ENCODE measurements at places on chromosomes 12 and 14.

GRCh38 chr12:97927977-97928376 is 465.4 kb downstream of the RMST start:
- no peak for DNase-seq

DNA sequence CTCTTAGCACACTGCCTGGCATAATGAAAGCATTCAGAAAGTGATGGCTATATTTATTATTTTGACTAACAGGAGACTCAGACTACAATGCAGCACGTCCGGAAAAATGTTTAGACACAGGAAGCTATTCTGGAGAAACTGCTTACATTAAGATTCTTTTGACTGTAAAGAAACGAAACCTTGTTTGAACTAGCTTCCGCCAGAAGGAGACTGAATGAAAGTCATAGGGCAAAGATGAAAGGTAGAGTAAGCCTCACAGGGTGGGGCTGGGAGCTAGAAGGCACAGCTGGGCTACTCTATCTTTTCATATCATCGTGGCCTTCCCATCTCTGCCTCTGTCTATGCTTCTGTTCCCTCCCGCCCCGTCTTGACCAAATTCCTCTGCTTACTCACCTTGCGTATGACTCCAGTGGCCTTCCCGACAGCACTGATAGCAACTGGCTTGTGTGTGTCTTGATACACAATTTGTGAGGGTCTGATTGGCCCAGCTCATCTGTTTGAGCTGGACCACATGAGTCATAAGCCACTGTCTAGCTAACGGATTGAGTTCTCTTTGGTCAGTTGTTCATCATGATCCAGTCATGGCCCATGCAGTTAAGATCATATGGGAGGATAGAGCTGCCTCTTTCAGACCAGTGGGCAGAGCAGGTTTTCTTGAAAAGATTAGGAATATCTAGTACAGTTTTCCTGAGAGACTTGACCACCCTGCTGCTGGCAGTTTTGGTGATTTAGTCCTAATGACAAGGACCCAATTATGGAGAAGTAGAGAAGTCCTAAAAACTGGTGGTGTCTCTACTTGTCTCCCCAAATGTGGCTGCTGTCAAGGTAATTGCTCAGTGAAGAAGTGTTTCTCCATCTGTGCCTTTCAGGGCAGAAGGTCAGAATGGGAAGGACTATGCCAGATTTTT is 151.5 kb upstream of the SLC38A2 start:
- DNase-seq: no peak

DNA sequence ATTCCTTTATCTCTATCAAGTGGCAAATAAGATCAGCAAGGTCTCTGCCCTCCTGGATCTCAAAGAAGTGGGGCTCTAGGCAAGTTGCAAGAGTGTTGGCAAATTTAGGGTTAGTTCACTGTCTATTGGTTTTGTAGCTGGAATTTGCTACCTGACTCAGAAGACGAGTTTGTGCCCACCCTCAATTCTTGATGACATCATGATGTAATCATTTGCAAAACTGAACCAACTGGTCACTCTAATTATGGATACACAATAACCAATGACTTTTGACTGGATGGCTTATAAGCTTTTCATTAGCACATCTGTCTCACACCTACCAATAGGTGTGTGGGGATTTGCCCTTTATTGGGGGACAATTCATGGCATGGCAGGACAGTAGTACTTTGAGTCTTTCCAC is 4.6 kb downstream of the TMEM233 start:
- DNase-seq: no peak

GRCh38 chr14:105205673-105206208 is 24.6 kb upstream of the NUDT14 start:
- DNase-seq: no peak

- no peak for DNase-seq
Observed at GRCh38 chr12:13566292-13566691, 369.8 kb downstream of the EMP1 start.

- DNase-seq: no peak
Observed at GRCh38 chr12:58434726-58435125, 485.6 kb downstream of the LRIG3 start.

GRCh38 chr12:4822572-4822971 is 87.1 kb upstream of the KCNA1 start:
- no peak for DNase-seq

DNA sequence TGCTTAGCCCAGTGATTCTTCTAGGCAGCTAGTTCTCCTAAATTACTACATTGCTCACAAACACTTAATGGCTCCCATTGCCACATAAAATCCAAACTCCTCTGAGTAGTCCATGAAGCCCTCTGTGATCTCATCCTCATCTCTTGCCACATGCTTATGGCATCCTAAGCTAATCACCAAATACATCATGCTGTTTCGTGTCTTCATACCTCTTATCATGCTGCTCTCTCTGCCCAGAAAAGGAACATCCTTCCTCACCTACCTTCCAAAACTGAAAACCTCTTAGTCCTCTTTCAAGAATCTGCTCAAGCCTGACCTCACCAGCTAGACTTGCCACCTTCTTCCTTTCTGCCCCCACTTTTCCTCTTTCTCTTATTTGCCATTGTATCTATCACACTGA is 108.5 kb downstream of the DUSP6 start:
- DNase-seq: no peak

- DNase-seq: no peak
Observed at GRCh38 chr12:128318341-128318740, 51.4 kb downstream of the TMEM132C start.

DNA sequence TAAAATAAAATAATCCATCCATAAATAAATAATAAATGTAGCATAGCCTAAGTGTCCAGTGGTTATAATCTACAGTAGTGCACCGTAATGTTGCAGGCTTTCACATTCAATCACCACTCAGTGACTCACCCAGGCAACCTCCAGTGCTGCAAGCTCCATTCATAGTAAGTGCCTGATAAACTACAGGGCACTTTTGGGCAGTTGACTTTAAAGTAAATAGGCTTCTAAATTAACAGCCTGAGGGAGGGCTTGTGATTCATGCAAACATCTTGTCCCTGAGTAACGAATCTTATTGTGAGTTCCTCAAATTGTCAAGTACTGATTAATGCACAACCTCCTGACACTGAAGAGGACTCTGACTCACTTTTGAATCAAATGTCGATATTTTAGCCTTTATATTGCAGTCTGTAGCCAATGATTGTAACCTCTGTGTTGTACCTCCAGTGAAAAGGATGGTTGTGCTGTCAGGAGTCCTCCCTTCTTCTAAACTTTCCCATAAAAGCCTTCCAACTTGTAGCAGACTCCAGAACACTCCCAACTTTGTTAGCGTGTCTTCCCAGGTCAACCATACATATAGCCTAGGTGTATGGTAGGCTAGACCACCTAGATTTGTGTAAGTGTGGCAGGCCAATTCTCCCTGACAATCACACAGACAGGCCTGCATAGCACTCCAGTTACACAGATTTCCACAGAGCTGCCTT is 55.0 kb upstream of the BICD1 start:
- DNase-seq: no peak

GRCh38 chr12:7175493-7175892 is 14.0 kb upstream of the PEX5 start:
- no peak for DNase-seq

DNA sequence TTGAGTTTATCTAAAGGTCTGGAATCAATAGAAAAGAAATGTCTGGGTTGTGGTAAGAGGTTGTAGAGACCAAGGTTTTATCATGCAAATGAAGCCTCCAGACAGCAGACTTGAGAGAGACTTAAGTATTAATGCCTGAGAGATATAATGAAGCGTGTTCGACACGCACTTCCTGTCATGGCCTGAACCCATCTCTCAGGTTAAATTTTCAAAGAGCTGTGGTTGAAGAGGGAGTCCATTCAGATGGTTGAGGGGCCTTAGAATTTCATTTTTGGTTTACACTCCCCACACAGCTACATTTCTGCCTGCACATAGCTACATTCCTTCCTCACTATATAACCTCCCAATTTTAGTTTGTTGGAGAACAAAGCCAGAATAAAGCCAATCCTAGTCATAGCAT is 10.1 kb upstream of the CLEC12A start:
- DNase-seq: no peak

GRCh38 chr12:105736498-105736897 is 402.3 kb downstream of the NUAK1 start:
- DNase-seq: no peak

GRCh38 chr12:18267427-18268099 is 6.2 kb downstream of the PIK3C2G start:
- DNase-seq: no peak

DNA sequence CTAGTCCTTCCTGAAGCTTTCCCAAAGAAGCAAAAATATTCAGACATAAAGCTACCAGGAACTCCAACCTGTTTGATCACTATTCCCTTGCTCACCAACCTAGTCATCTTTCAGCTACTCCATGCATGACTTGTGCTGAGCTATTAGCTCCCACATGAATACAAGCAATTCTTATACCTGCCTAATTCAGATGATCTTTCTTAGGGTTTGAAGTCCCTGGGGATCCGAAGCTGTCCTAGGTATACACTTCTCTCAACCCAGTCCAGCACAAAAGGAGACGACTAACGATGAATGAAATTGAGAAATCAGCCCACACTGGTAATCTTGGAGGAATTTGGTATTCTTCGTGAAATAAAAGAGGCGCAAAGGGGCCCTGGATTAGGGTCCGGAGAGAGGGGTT is 631 bp upstream of the PTGR2 start:
- peak; percentile 27 for DNase-seq

DNA sequence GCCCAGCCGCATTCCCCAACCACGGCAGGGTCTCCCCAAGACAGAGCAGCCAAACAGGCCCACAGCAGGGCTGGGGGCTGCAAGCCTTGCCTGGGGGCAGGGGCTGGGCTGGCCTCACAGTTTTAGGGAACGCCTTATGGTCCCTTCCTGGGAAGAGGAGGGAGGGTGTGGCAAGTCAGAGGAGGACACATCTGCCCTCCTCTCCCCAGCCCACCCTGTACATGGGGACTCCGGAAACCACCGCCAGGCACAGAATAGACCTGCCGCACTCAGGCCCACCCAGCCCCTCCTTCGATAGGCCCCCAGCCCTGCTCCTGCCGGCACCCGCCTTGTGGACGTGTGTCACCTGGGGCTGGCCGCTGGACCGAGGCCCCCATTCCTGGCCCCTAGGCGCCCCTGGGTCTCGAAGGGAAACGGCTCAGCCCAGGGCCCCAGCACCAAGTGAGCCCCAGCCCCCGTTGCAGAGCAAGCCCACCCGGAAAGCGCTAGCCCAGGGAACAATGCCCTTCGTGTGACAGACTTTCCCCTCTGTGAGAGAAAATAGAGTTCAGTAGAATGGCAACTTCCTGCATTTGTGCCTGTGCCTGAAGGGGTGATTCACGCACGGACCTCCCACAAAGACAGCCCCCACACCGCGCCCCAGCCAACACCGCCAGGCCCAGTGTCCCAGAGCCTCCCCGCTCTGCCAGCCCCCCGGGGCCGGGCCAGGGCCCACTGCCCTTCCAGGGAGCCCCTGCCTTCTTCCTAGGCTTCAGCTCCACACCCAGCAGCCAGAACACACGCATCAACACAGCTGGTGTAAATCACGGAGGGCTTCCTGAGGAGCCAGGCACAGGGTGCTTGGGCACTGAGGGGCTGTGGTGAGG is 12.0 kb upstream of the NUDT14 start:
- no peak for DNase-seq

DNA sequence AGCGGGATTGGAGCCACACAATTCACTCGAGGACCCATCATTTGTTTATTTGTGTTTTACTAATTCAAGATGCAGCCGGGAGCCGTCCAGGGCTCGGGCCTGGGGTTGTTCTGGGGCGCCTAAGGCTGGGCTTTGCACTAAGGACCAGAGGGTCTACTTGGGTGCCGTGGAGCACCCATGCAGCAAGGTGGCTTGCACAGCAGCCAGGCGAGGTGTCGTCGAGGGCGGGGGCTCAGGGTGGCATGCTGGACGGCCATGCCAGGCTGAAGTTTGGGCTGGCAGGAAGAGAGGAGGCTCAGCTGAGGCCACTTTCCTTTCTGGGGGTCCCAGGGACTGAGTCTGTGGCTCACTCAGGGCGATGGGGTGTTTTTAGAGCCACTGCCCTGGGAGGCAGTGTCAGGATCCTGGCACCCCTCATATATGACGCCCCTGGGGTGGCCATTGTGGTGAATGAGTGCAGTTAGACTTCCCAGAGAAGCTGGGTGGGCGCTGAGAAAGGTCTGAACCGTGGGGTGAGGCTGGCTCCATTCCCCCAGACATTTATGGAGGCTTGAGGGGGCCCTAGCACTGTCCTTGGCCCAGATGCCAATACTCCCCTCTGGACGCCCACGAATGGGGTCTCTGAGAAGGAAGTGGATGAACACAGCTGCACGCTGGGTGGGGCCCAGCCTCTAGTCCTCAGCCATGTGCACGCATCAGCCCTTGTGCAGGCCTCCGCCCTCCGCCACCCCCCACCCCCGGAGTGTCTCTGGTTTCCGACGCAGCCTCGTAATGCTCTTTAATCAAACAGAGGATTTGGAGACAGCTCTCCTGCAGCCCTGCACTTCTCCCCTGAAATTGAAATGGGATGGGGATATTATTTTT is 11.3 kb downstream of the MEG3 start:
- no peak for DNase-seq

DNA sequence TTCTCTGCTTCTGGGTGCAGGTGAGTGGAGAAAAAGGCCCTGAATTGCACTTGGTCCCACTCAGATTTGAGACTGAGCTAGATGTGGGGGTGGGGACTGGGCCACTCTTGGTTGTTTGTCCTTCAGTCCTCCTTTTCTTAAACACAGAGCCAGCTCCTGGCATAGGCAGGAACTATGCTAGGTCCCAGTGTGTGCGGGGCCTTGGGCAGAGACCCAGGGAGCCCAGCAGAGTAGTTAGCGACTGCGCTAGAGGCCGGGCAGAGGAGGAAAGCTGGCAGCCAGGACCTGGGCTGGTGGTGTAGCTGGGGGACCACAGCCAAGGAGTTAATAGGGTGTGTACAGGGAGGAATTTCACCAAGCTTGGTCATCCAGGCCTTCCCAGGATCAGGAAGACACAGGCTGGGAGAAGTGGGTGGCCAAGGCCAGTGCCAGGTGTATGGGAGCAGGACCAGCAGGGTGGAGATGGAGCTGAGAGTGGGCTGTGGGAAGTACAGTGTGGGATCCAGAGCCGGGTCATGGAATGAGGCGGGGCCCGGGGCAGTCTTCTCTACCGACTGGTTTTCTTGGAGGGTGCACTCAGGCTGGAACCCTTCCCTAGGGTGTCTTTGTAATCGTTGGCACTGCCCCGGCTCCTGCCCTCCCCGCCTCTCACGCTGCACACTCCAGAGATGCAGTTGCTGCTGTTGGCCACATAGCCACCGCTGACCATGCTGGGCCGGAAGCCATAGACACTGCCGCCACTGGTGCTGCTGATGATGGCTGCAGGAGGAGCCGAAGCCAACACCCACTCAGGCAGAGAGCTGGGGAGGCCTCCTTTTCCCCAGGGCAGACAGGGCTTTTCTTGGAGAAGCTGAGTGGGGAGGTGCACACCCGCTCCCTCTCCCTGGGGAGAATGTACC is 8.7 kb downstream of the KRT71 start:
- DNase-seq: no peak

DNA sequence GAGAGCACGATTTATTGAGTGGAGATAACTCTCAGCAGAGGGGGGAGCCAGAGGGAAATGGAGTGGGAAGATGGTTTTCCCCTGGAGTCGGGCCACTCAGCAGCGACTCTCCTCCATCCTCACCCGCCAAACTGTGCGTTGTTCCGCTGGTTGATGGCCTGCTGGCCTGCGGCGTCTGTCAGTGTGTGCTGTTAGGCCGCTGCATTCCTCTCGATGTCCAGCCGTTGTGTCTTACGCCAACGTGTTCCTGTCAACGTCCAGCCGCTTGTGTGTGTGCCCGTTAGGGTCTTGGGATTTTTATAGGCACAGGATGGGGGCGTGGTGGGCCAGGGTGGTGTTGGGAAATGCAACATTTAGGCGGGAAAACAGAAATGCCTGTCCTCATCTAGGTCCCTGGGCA is 69.2 kb downstream of the PTPRQ start:
- DNase-seq: no peak

Data from cerebellar cortex (tissue), 1 donor.